ENCODE measurements at places on chromosomes 7 and 10.

DNA sequence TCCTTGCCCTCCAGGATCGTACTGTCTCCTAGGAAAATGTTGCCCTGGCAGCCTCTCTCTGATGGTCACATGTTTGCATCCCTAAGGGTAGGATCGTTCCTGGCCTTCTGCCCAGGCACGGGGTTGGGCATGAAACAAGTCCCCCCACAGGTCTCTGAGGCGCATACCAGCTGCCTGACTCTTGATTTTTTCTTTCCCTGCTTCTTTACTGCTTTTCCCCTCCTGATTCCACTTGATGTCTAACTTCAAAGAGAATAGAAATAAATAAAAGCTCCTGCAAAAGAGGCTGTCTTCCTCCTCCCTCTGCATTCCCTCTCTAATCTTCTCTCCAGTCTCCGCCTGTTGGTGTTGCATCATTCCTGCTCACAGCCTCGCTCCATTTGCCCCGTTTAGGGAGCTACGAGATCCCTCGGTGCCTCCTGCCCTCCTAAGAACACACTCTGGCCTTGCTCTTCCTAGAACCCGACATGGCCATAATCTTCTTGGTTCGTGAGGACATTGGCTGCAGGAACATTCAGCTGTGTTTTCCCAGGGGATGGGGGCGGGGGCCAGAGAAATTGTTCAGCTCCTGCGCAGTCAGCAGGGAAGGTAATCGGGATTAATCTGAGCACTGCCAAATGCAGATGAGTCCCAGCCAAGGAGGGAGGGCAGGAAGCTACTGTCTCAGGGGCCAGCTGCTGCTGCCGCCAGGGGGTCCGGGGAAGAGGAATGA lies 26.0 kb downstream of the LEP start:
- DNase-seq = peak; percentile 95

DNA sequence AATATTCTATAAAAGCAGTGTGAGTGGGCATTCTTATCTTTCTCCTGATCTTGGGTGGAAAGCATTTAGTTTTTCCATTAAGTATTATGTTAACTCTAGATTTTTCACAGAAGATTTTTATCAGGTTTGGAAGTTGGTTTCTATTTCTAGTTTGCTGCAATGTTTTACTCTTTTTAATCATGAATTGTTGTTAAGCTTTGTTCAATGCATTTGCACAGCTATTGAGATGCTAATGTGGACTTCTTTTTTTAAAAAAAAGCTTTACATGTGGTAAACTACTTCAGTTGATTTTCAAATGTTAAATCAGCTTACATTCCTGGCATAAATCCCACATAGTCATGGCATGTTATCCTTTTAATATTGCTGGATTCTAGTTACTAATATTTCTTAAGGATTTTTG lies 363.6 kb upstream of the NRP1 start:
- no peak for DNase-seq

DNA sequence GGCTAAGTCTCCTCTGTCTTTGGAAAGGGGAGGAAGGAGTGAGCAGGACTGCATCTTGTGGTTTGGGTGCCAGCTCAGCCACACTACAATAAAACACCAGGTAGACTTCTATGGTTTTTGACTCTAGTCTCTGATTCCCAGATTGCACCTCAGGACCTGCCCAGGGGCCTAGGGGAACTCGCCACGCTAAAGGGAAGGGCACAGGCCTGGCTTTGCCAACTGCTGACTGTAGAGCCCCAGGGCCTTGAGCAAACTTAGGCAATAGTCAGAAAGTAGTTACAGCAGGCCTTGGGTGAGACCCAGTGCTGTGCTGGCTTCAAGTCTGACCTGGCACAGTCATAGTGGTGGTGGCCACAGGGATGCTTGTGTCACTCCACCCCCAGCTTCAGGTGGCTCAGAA lies 24.2 kb upstream of the PRR15 start:
- DNase-seq = no peak

DNA sequence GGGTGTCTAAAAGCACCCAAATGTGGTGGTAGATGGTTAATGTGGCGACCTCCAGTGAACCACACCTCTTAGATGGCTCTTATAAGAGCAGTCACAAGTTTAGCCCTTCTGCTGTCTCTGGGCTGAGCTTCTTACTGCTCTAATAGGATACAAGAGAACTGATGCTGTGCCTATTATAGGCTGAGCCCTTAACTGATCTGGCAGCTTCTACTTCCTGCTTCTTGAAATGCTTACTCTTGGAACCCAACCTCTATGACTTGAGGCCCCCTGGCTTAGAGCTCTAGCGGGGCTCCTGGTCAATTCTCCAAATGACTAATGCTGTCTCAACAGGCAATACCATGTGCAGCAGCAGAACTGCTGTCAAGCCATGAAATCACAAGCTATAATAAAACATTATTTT lies 35.0 kb upstream of the LSM8 start:
- peak; percentile 60 for DNase-seq

- no peak for DNase-seq
Measured at GRCh38 chr10:88157981-88158465, 294.6 kb downstream of the PTEN start.

DNA sequence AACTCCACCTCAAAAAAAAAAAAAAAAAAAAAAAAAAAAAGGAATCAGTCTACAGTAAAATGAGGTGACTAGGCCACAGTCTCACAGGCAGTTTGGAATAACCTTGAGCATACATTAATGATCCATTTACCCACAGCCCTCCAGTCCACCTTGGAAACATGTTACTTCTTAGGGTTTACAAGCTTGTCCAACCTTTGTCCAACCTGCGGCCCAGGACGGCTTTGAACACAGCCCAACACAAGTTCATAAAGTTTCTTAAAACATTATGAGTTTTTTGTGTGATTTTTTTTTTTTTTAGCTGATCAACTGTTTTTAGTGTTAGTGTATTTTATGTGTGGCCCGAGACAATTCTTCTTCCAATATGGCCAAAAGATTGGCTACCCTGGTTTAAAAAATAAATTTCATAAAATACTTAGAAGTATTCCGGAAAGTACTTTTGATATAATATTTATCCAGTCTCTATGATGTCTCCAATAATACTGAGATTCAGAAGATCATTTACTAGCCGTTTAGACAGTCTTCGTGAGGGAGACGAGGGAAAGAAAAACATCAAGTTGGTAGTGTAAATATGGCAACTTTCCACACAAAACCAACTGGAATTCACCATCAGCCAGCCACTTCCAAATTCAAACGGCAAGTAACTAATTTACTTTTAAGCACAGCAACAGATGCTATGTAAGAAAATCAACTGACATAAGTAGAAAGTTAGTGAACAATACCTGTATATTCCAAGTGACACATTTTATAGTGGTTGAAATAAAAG lies 9.9 kb downstream of the BAZ1B start:
- DNase-seq = no peak

DNA sequence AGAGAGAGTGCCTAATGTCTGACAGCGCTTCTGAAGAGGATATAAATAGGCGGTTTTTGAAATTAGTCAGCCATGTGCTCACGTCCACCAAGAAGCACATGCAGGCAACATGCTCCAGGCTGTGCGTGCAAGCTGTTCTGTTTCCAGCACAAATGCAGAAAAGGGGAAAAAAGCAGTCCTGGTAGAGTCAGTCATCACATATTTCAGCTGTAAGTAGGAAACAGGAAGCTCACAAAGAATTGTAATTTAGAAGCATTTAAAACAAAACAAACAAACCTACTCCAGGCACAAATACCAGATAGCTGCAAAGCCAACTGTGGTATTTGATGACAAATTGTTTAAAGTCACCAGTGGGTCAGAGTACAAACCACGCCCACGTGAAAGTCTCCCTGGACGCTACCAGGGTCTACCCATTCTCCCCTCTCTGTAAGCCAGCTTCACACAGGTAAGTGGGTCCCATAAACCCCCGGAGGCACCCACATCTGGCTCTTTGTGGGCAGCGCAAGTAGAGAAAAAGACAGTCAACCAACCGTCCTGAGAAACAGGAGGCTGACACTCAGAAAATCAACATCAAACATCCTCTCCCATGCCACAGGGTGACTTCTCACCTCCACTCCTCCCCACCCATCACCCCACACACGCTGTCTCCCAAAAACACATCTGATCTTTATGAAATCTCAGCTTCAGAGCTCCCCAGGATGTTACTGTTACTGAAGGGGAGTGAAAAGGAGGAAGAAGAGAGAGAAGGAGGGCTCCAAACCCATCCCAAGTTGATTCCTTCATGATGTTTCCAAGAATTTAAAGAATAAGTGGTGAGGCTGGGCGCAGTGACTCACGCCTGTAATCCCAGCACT lies 186.4 kb downstream of the FAM107B start:
- DNase-seq = no peak

DNA sequence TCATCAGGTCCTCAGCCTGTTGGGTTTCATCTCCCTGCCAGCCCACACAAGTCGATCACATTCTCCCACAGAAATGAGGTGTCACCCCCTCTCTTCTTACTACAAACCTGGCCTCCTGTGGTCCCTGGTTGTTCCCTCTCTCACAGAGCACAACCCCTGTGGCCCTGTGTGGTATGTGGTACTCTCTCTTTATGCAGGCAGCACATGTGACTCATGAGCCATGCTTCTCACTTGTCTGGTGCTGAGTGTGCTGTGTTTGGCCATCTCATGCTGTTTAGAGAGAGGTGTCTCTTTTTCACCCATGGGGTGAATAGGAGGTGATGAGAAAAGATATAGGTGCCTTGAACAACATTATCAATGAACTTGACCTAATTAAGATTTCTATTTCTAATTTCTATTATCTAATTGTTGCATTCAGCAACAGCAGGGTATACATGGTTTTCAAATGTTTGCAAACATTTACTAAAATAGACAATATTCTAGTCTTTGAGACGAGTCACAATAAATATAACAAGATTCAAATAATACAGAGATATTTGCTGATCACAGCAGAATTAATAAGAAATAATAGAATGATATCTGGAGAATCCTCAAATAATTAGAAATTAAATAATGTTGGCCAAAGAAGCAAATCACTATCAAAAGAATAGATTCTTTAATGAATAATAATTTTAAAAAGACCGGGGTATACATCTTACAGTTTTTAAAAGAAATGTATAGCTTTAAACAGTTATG lies 633.8 kb upstream of the IGFBP3 start:
- DNase-seq = no peak

DNA sequence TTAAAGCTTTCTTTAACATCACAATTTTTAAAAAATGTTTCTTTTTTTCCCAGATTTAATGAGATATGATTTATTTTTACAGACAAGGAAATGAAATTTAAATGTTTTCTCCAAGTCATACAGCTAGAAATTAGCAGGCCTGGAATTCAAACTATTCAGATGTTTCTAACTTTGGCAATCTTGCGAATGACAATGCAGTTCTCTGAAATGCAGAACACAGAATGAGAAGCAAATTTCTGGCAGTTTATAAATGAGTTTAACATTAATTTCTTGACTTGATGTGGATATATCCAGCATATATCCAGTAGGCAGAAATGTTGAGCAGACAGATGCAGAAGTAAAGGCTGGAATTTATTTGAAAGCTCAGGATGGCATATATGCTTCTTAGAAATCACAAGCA lies 227.5 kb downstream of the THSD7A start:
- DNase-seq = no peak

DNA sequence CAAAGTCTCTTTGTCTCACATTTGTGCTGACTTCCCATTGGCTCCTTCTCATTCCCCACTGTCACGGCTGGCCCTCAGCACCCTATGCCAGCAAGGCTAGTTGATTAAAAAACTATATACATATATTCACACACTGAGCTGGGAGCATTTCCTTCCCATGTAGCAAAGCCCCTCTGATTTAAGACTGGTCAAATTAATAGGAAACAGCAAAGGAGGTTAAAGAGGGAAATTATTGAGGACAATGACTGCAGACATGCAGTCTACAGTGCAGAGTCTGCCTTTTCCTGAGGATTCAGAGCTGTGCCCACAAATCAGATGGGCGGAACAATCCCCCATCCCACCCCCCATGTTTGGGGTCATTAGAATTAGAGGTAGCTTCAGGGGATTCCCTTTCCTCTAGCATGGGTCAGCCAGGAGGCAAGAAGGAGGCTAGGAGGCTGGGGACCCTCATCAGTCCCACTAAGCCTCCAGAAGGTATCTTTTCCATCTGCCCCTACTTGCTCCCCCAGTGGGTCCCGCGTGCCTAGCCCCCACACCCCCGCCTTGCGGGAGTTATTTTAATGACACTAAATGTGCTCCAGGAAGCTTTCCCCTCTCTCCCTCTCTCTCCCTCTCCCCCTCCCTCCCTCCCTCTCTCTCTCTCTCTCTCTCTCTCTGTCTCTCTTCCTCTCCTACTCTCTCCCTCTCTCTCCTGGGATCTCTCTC lies 9.8 kb upstream of the DLX6 start:
- no peak for DNase-seq

GRCh38 chr7:116786791-116787443 lies 75.5 kb upstream of the CAPZA2 start:
- peak; percentile 61 for DNase-seq

DNA sequence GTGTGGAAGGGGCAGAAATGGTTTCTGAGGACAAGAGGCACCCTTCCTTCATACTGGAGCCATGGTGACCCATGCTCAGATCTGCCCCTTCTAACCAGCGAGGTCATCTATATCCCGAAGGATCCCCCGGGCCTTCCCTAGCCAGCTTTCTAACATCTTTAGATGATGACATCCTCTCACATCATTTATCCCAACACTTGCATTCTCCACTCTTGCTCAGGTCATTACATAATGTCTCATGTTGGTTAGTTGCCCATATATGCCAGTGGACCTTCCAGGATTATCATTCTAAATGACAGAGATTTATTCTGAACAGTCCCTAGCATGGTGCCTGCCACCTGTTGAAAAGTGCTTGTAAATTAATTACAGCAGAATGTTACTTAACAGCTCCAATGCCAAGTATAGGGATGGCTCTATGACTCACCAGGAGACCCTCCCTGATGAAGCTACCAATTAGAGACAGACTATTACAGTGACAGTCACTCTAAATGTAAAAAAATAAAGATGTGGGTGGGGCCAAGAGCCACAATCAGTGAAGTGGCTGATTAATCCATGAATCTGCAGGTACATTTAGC lies 22.6 kb upstream of the ABLIM1 start:
- no peak for DNase-seq

GRCh38 chr7:51950813-51951212 lies 634.2 kb upstream of the COBL start:
- DNase-seq = no peak

DNA sequence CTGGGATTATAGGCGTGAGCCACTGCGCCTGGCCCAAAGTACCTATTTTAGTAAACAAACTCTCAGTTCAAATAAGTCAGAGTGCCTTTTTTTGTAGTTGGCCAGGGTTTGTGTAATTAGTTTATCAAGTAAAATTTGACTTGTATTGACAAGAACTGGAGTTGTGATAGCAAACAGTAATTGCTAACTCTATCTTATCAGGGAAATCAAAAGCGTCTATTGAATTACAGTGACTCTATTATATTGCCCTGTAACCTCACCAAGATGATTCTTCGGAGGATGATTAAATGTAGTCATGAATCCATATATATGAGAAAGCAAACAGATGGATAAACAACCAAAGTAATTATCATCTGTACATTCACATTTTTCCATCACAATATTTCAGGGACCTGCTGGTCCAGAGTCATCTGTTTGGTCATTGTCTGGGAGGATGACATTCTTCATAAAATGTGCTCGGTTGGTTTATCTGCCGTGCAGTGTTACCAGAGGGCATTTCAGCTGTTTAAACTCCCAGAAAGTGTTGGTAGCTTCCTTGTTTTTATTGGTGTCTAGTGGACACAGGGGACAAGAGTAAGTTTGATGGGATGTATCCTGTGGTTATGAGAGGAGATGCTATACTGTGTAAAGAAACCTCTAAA lies 35.6 kb downstream of the DOCK1 start:
- DNase-seq = no peak

Data from A673 (cell line).